ENCODE measurements at places on chromosomes 2 and 18. TPM values are rescaled to one million over a fixed set of nuclear protein-coding genes. Genes with fewer than 3 reads are reported as not detected.
A peak's percentile ranks its signal among the peaks of the same experiment; 100 is the strongest.

GTF2A1L gene
- not detected for polyA plus RNA-seq

SLC4A5 gene
- polyA plus RNA-seq: 0.50 TPM

CCDC141 gene
- polyA plus RNA-seq: not detected

FLACC1 gene
- polyA plus RNA-seq: 0.51 TPM

SERPINB10 gene
- polyA plus RNA-seq: not detected

TWIST2 gene
- 0.09 TPM for polyA plus RNA-seq

RAB11FIP5 gene
- polyA plus RNA-seq: 22.9 TPM

LRRTM4 gene
- polyA plus RNA-seq: 1.2 TPM

MARS2 gene
- 7.7 TPM for polyA plus RNA-seq

CAPG gene
- polyA plus RNA-seq: 10.6 TPM

SANBR gene
- polyA plus RNA-seq: 9.6 TPM

ST6GAL2 gene
- polyA plus RNA-seq: not detected

DES gene
- polyA plus RNA-seq: 0.21 TPM

FAP gene
- polyA plus RNA-seq: not detected

DNA sequence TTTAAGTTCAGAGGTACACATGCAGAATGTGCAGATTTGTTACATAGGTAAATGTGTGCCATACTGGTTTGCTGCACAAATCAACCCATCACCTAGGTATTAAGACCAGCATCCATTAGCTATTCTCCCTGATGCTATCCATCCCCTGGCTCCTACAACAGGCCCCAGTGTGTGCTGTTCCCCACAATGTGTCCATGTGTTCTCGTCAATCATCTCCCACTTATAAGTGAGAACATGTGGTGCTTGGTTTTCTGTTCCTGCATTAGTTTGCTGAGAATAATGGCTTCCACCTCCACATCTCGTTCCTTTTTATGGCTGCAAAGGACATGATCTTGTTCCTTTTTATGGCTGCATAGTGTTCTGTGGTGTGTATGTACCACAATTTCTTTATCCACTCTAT is 75.8 kb downstream of the SUCLG1 start:
- DNase-seq: no peak
- no peak overlapping the region for H3K4me3 ChIP-seq
- H3K36me3 ChIP-seq: no peaks in the 10 kb centered on the region
- no peaks in the 10 kb centered on the region for H3K27me3 ChIP-seq
- H3K27ac ChIP-seq: no peak overlapping the region
- H3K4me1 ChIP-seq: no peaks in the 10 kb centered on the region

- no peak overlapping the region for H3K27ac ChIP-seq
- H3K4me3 ChIP-seq: no peak overlapping the region
- H3K4me1 ChIP-seq: no peaks in the 10 kb centered on the region
- no peaks in the 10 kb centered on the region for H3K27me3 ChIP-seq
- DNase-seq: no peak
These were observed 170.0 kb downstream of the ETAA1 start for GRCh38 chr2:67566958-67567635.

DNA sequence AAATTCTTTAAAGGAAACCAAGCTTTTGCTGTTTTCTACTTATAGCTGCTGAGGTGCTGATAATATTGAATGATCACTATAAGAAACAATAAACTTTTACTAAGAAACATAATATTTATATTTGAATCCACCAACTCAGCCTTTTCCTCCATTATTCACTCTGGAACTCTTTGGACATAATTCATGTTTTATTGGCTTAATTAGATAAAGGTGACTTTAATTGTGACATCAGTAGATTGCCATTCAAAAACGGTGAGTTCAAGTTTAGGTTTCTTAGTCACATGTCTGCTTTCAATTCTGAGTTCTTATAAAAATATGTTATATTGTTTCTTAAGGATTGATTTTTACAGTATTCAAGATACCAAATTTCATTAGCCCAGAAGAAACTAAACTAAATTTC is 24.0 kb downstream of the CCDC85A start:
- no peaks in the 10 kb centered on the region for H3K27me3 ChIP-seq
- H3K27ac ChIP-seq: no peak overlapping the region
- H3K4me3 ChIP-seq: no peak overlapping the region
- DNase-seq: no peak

DNA sequence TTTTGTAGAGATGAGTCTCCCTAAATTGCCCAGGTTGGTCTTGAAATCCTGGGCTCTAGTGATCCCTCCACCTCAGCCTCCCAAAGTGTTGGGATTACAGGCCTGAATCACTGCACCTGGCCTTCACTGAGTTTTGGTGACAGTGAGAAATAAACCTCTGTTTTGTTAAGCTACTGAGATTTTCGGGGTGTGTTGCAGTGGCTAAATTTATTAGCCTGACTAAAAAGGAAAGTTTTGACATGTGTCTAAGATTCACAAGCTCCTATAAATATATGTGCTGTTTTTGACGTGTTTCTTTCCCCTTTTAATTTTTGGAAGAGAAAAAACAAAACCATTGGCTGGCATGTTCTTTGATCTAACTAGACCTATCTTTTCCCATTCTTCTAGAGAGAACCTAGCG is 190.5 kb upstream of the MC4R start:
- no peak overlapping the region for H3K4me3 ChIP-seq
- H3K27me3 ChIP-seq: no peaks in the 10 kb centered on the region
- DNase-seq: no peak
- no peaks in the 10 kb centered on the region for H3K36me3 ChIP-seq
- H3K4me1 ChIP-seq: no peaks in the 10 kb centered on the region

- DNase-seq: peak; percentile 80
- no peaks in the 10 kb centered on the region for H3K36me3 ChIP-seq
These were observed 685.2 kb downstream of the DCC start for GRCh38 chr18:53025247-53025646.

GRCh38 chr2:208671886-208672680 is 265.5 kb downstream of the PTH2R start:
- no peak overlapping the region for H3K4me3 ChIP-seq
- H3K4me1 ChIP-seq: no peaks in the 10 kb centered on the region
- no peak overlapping the region for H3K27ac ChIP-seq
- no peaks in the 10 kb centered on the region for H3K27me3 ChIP-seq
- no peaks in the 10 kb centered on the region for H3K36me3 ChIP-seq

GRCh38 chr18:58191626-58192025 is 147.6 kb downstream of the NEDD4L start:
- no peaks in the 10 kb centered on the region for H3K36me3 ChIP-seq
- H3K4me1 ChIP-seq: peaks cover 26% of the 10 kb centered on the region
- DNase-seq: no peak
- no peak overlapping the region for H3K4me3 ChIP-seq
- H3K27me3 ChIP-seq: no peaks in the 10 kb centered on the region

DNA sequence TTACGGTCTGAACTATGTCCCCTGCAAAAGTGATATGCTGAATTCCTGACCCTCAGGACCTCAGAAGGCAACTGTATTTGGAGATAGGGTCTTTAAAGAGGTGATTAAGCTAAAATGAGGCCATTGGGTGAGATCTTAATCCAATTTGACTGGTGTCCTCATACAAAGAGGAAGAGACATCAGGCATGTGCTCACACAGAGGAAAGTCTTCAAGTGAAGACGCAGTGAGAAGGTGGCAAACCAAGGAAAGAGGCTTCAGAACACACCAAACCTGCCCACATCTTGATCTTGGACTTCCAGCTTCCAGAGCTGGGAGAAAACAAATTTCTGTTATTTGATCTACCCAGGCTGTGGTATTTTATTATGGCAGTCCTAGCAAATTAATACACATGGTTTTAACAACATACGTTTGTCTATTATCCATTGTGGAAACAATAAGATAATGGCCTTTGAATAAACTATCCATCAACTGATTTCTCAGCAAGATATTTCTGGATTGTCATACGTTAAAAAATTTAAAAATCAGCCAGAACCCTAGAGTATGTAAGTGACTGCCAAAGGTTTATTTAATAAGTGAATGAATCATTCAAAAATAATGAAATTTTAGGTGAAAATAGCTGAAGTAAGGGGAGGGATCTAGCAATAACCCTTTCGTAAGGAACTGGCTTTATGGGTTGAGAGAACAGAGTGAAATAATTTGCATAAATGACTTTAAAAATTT is 6.5 kb downstream of the WIPF1 start:
- no peaks in the 10 kb centered on the region for H3K36me3 ChIP-seq
- DNase-seq: no peak
- no peak overlapping the region for H3K4me3 ChIP-seq
- no peaks in the 10 kb centered on the region for H3K4me1 ChIP-seq
- H3K27ac ChIP-seq: no peak overlapping the region

DNA sequence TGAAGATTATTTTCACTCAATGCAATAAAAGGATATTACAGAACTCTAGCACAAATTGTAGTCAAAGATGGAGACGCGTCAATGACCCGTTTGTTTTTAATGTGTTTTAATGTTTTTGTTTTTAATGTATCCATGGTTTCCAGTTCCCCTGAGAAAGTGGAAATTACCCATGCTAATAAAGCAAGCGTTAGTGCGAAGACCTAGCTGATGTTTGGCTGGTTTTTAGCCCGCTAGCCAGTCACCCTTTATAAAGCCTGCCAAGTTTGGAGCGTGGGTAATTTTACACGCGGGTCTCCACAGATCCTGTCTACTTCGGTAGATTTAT is 430 bp upstream of the CHMP1B start:
- H3K4me1 ChIP-seq: peaks cover 44% of the 10 kb centered on the region
- no peaks in the 10 kb centered on the region for H3K36me3 ChIP-seq
- peak overlapping the region; percentile 83 for H3K4me3 ChIP-seq
- peak overlapping the region; percentile 76 for H3K27ac ChIP-seq
- no peak for DNase-seq

- H3K4me3 ChIP-seq: no peak overlapping the region
- peaks cover 13% of the 10 kb centered on the region for H3K36me3 ChIP-seq
- H3K27ac ChIP-seq: no peak overlapping the region
- no peak for DNase-seq
- H3K4me1 ChIP-seq: no peaks in the 10 kb centered on the region
- no peaks in the 10 kb centered on the region for H3K27me3 ChIP-seq
These were observed 69.8 kb downstream of the NDUFA10 start for GRCh38 chr2:239955087-239955988.

- no peak overlapping the region for H3K4me3 ChIP-seq
- no peaks in the 10 kb centered on the region for H3K36me3 ChIP-seq
- peaks cover 8% of the 10 kb centered on the region for H3K4me1 ChIP-seq
- no peaks in the 10 kb centered on the region for H3K27me3 ChIP-seq
These were observed 106.1 kb downstream of the ETAA1 start for GRCh38 chr2:67503066-67503795.

DNA sequence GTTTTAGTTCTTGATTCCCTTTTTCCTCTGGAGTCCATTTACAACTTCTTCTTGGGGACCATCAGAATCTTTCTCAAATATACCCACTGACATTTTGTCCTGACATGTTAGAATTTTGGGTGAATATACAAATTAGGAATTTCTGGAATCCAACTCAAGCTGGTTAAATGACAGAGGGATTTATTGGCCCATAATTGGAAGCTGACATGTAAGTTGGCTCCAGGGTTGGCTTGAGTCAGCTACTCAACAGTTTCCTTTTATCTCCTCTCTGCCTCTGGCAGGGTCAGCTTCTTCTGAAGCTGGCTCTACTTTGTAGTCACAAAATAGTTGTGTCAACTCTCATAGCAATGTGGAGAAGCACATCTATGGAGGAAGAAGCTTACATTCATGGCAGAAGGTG is 36.6 kb upstream of the PPP1R1C start:
- no peaks in the 10 kb centered on the region for H3K36me3 ChIP-seq
- DNase-seq: no peak
- no peaks in the 10 kb centered on the region for H3K27me3 ChIP-seq
- H3K27ac ChIP-seq: no peak overlapping the region
- H3K4me1 ChIP-seq: peaks cover 49% of the 10 kb centered on the region

GRCh38 chr18:46588971-46589660 is 67.9 kb downstream of the LOXHD1 start:
- H3K4me1 ChIP-seq: no peaks in the 10 kb centered on the region
- no peak for DNase-seq
- H3K36me3 ChIP-seq: no peaks in the 10 kb centered on the region

DNA sequence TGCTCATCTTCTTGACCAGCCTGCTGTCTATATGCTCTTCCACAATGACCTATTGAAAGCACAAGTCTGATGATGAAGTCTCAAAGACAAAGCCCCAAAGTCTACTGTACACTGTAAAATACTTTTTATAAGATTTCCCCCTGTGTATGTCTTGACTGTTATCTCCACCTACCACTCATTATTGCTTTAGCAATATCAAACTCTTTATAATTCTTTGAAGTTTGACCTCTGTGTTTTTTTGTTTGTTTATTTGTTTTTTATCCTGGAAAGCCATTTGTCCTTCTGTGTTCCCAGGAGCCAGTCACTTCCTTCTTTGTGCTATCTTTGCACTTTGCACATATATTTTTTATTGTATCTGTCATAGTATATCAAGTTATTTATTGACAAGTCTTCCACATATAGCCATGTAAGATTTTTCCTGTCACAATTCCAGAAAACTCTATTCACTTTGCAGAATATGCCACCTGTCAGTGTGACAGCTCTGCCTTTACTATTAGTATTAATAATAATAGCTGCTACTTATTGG is 66.3 kb downstream of the RND3 start:
- no peaks in the 10 kb centered on the region for H3K4me1 ChIP-seq
- no peaks in the 10 kb centered on the region for H3K36me3 ChIP-seq

GRCh38 chr2:159713631-159714246 is 1.4 kb downstream of the MARCHF7 start:
- H3K27me3 ChIP-seq: no peaks in the 10 kb centered on the region
- DNase-seq: peak; percentile 10
- H3K4me3 ChIP-seq: peak overlapping the region; percentile 80

DNA sequence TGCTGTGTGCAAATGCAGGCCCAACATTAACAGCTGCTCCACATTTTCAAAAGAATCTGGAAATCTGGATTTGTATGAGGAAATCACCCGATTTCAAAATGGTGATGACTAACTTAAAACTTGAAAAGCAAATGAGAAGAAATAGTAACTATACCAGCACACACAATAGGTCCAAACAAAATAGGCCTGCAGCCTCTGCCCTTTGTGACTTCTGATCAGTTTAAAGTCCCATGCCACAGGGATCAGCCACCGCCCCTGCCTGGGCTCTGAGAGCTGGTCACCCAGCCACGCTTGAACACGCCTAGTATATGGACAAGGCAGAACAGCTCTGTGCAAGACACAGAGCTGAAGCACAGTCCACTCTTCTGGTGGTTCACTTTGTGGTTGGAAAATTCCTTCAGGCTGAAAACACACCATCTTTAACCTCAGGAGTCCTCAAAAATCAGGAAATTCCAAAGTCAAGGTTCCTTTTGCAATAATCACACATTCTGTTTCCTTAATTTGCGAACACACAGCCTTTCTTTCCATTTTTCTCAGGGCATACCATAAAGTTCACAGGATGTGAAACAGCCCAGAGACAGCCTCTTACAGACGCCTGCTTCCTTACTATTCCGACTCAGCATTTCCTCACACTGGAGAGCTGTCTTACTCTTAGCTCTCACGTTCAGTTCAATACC is 150.1 kb upstream of the RIOK3 start:
- peaks cover 15% of the 10 kb centered on the region for H3K4me1 ChIP-seq
- no peak overlapping the region for H3K27ac ChIP-seq
- DNase-seq: no peak
- no peaks in the 10 kb centered on the region for H3K36me3 ChIP-seq
